ENCODE measurements at places on chromosomes 12 and 14.

DNA sequence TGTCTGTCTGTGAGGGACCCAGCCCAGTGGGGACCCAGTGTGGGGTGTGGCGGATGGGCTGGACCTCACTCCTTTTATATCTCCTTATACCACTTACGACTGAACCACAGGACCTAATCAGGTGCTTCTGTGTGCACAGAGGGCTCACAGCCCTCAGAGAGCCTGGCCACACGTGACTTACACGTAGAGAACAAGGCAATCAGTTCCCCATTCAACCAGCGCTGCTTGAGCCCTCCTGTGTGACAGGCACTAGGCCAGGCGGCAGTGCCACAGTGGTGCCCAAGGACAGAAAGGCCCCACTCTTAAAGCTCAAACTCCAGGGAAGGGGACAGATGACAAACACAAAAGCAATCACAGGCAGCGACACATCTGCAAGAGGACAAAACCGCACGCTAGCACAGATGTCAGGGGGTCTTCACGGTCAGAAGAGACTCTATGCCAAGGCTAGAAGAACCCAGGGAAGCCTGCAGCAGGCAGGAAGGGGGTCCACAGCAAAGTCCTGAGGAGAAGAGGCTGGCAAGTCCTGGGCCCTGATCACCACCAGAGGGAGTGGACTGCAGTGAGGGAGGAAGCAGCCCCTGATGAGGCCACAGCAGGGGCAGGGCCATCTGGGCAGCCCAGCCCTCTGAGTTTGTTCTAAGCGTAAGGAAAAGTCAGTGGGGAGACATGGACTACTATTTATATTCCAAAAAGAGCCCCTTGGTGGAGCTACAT lies 39.3 kb downstream of the SETD3 start:
- no peak for DNase-seq

DNA sequence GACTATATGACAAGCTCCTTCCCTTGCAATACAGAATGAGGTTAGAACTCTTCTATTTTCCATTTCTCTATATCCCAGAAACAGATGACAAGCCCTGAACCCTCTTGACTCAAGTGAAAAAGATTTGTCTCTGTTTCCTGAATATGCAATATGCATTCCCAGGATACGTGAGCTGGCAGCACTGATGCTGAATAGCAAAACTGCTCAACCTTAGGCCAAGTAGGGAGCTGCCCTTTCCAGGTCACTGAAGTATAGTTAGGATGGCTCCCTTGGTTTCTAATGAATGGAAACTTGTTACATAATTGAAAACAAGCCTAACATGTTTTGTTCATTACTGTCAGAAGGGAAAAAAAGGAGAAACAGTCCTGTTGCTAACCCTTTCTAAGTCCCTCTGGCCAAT lies 47.9 kb upstream of the PLEKHG7 start:
- DNase-seq: no peak

- no peak for DNase-seq
Measured at GRCh38 chr14:69008421-69008884, 29.4 kb upstream of the ACTN1 start.

GRCh38 chr12:65522956-65523860 lies 244.7 kb downstream of the MSRB3 start:
- DNase-seq: no peak

DNA sequence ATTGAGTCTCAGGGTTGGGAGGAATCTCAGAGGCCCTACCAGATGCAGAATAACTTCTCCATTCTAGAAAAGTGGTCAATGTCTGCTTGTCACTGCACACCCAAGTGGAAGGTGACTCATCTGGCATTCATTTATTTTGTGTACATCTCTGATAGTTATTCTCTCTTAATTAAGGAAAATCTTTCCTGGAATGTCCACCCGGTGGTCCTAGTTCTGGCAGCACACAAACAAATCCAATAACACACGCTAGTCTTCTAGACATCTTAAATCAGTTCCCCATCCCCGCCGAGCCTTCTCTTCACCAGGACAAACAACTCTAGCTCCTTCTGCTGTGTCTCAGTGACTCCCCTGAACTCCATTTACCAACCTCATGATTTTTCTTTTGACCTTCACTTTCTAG lies 50.0 kb upstream of the SCN8A start:
- no peak for DNase-seq

- no peak for DNase-seq
Measured at GRCh38 chr14:105899657-105900397, 373.4 kb downstream of the TMEM121 start.

GRCh38 chr12:50508414-50508813 lies 3.6 kb downstream of the DIP2B start:
- DNase-seq: no peak

GRCh38 chr12:13428538-13429265 lies 232.2 kb downstream of the EMP1 start:
- DNase-seq: no peak

- DNase-seq: no peak
Measured at GRCh38 chr12:55642267-55642666, 5.6 kb downstream of the OR10P1 start.

DNA sequence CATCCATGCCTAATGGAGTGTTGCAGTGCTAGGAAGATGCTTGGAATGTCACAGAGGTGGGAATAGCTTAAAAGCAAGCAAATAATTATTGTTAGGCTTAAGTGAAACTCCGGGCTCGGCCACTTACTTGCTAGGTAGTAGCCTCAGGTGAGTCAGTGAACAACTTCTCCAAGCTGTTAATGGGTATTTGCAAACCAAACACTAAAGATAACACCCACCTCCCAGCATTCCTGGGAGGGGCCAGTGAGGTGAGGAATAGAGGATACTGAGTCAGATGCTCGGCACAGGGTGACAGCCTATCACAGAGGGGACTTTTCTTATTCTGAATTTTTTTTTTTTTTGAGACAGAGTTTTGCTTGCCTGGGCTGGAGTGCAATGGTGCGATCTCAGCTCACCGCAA lies 151.2 kb upstream of the RFLNA start:
- DNase-seq: no peak

- no peak for DNase-seq
Measured at GRCh38 chr14:53953002-53953827, 3.4 kb downstream of the BMP4 start.

- no peak for DNase-seq
Measured at GRCh38 chr12:100800723-100801122, 6.1 kb downstream of the ANO4 start.

GRCh38 chr12:25421651-25422167 lies 131.4 kb downstream of the LMNTD1 start:
- DNase-seq: no peak

- no peak for DNase-seq
Measured at GRCh38 chr12:32981139-32981538, 84.6 kb upstream of the PKP2 start.

DNA sequence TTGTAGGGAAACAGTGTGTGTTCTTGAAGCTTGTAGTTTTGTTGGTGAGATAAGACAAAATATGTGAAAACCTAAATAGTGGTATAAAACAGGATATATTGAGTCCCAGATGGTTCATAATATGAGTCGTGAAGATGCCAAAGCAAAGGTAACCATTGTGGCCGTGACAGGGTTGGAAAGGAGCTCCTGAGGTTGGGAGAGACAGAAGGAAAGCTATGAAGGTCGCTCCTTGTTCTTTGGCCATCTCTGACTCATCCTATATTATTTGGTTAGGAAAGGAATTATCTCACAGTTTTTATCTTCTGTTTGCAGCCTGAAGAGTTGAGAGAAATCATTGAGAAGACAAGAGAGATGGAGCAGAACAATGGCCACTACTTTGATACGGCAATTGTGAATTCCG lies 27.1 kb downstream of the ATP6V1D start:
- DNase-seq: no peak

DNA sequence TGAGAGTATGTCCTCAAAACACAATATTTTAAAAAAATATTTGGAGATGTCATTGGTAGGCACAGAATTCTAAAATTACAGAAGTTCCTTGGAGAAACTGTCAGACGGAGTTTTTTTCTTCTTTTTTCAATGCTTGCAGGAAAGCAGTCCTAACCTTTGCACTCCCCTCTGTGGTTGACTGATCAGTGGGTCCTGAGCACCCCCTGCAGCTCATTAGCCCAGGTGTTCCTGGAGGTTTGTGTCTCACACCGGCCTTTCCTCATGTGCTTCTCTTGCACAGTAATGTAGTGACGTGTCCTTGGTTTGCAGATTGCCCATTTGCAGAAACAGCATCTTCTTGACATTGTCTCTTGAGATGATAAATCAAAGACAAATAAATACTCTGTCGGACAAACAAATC lies 513.0 kb downstream of the TMEM121 start:
- no peak for DNase-seq

GRCh38 chr14:59125156-59125555 lies 63.3 kb upstream of the DAAM1 start:
- DNase-seq: no peak

GRCh38 chr12:132310181-132311040 lies 19.0 kb downstream of the GALNT9 start:
- DNase-seq: no peak

DNA sequence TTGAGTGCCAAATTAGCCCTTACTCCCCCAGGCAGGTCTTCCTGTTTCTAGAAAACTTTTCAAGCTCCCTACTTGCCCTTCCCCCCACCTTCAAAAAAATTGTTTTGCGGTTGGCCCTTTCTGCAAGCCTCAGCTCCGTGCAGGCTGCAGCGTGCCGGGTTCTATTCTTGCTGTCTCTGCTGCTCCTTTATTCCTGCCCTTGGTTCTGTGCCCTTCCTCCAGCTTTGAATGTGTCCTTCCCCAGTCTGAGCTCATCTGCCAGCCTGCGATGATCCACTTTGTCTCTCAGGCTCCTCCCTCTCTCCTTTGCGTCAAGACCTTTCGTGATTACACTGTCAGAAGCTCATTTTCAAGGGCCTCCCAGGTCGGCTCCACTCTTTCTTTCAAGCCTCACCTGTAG lies 98.6 kb downstream of the IRF2BPL start:
- no peak for DNase-seq

DNA sequence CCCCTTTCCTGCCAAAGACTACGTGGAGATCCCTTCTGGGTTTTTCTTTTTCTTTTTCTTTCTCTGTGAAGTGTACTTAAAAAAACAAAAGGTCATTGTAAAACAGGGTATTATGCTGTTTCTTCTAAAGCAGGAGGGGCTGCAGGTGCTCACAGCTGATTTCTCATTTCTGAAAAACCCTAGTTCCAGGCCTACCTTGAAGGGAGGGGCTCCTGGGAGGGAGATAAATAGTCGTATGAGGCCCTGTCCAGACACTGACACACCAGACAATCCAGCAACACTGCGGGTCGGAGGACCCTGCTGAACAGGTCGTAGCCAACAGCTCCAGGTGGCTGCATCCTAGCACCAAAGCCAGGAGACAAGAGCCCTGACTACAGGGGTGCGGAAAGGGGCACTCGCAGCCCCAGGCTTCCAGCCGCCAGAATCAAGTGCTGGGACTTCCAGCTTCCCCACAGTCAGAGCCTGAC lies 41.1 kb downstream of the PSMA6 start:
- no peak for DNase-seq

DNA sequence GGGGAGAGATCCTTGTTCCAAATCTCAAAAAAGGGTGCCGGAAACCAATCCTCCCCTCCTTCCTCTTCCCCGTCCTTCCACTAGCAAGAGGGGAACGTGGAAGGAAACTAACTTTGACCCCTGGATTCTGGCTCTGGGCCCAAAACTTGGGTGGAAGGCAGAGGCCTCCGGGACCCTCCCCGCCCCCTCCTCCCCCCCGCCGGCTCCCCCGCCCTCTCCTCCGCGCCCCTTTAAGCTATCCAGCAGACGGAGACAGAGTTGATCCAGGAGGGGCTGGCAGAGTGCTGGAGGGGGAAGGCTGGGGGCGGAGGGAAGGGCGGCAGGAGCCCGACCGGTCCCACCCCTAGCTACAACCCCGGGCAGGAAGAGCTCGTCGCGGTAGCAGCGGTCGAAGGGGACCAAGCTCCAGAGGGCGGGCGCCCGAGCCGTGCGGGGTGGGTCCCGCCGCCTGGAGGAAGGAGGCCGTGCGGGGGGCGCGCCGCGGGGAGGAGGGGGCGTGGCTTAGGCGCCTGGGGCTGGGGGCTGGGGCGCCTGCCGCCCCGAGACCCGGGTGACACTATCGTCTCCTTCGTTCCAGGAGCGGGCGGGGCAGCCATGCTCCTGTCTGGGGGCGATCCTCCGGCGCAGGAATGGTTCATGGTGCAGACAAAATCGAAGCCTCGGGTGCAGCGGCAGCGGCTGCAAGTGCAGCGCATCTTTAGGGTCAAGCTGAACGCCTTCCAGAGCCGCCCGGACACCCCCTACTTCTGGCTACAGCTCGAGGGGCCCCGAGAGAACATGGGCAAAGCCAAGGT lies at the start of gene NYNRIN:
TSS of gene NYNRIN (plus strand) at position 351 of the 794 bp plus-strand sequence. CDS start at position 595, 244 bp downstream.
- no peak for DNase-seq

- no peak for DNase-seq
Measured at GRCh38 chr12:121167951-121168350, 35.3 kb downstream of the P2RX7 start.

- no peak for DNase-seq
Measured at GRCh38 chr12:116121453-116121871, 156.0 kb downstream of the MED13L start.
